ENCODE measurements at places on chromosomes 11 and 22.

- ATAC-seq: no peak
These were observed 20.1 kb downstream of the ADA2 start for GRCh38 chr22:17199003-17199731.

GRCh38 chr11:119332111-119332765 is 2.1 kb upstream of the RNF26 start:
- no peak for ATAC-seq

- ATAC-seq: no peak
These were observed 88.3 kb downstream of the MSANTD4 start for GRCh38 chr11:105933695-105934094.

- ATAC-seq: no peak
These were observed 8.3 kb downstream of the SEC14L6 start for GRCh38 chr22:30538280-30538679.

DNA sequence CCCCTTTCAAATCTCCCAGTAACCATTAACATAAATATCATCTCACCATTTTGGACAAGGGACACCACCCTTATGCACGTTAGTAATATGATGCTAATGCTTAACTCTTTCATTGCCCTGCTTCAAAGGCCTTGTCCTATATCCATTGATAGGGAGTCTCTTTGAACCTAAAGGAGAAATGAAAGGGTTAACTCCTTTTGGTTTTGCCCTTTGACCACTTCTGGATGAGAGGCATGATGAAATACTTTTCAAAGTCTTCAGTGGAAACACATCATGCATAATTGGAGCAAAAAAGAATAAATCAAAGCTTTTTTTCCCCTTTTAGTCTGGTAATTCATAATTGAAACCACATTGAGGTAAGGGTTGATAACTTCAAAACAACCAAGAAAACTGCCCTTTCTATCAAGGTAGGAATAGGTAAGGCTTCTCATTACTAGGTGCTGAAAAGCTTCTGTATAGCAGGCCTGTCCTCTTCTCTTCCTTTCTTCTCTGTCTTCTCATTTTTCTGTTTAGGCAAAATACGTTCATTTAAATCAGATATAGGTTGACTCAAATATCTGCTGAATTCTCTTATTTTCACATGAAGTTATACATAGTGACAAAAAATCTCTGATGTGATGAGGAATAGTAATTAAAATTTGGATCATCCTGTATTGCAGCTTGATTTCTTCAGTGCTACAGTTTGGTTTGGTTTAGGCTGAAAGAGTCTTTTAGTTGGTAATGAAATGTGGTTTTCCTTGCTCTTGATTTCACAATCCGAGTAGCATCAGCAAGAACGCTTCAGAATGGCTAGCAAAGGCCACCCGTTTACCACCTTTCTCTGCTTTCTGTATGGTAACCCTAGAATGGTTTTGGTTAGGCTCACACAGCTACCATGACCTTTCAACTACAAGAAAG is 94.8 kb downstream of the EXT2 start:
- no peak for ATAC-seq
